ENCODE measurements at places on chromosomes 1 and 21. TPM values are rescaled to one million over a fixed set of nuclear protein-coding genes. Genes with fewer than 3 reads are reported as not detected.

DNALI1 gene
- 33.5 TPM for polyA plus RNA-seq

PROK1 gene
- 0.54 TPM for polyA plus RNA-seq

TMEM52 gene
- not detected for polyA plus RNA-seq

NPL gene
- polyA plus RNA-seq: 1.6 TPM

GPR37L1 gene
- polyA plus RNA-seq: not detected

BARHL2 gene
- polyA plus RNA-seq: not detected

CR1L gene
- not detected for polyA plus RNA-seq

ITLN1 gene
- not detected for polyA plus RNA-seq

TAS1R1 gene
- not detected for polyA plus RNA-seq

MTMR11 gene
- polyA plus RNA-seq: 0.58 TPM

TUFT1 gene
- 25.8 TPM for polyA plus RNA-seq

DRAXIN gene
- 35.5 TPM for polyA plus RNA-seq

DIRAS3 gene
- 8.0 TPM for polyA plus RNA-seq

NBPF10 gene
- 0.34 TPM for polyA plus RNA-seq

TTC22 gene
- not detected for polyA plus RNA-seq

VCAM1 gene
- 3.2 TPM for polyA plus RNA-seq

S100A6 gene
- polyA plus RNA-seq: not detected

CD1D gene
- 0.28 TPM for polyA plus RNA-seq

HSD3B1 gene
- polyA plus RNA-seq: not detected

GCSAML gene
- polyA plus RNA-seq: not detected

TFF3 gene
- not detected for polyA plus RNA-seq

XKR8 gene
- polyA plus RNA-seq: not detected

CELA2A gene
- not detected for polyA plus RNA-seq

KLHL21 gene
- polyA plus RNA-seq: 8.4 TPM

TDRD10 gene
- polyA plus RNA-seq: not detected

DONSON gene
- polyA plus RNA-seq: 46.2 TPM

KLHDC9 gene
- 78.1 TPM for polyA plus RNA-seq

AADACL4 gene
- not detected for polyA plus RNA-seq

ST6GALNAC5 gene
- polyA plus RNA-seq: 57.3 TPM

CSMD2 gene
- 9.6 TPM for polyA plus RNA-seq

MAGI3 gene
- polyA plus RNA-seq: 10.8 TPM

DNMT3L gene
- polyA plus RNA-seq: not detected

MUTYH gene
- polyA plus RNA-seq: 59.8 TPM

ISG20L2 gene
- 8.5 TPM for polyA plus RNA-seq

GUCA2B gene
- not detected for polyA plus RNA-seq

MMEL1 gene
- polyA plus RNA-seq: not detected

INSRR gene
- polyA plus RNA-seq: 3.0 TPM

GJA5 gene
- not detected for polyA plus RNA-seq

OLIG2 gene
- 0.84 TPM for polyA plus RNA-seq

ADGRL2 gene
- 162 TPM for polyA plus RNA-seq

TRIM67 gene
- polyA plus RNA-seq: 8.0 TPM

DVL1 gene
- 100 TPM for polyA plus RNA-seq

BRDT gene
- not detected for polyA plus RNA-seq

SETDB1 gene
- polyA plus RNA-seq: 51.1 TPM

KRTAP11-1 gene
- not detected for polyA plus RNA-seq

PADI2 gene
- 1.6 TPM for polyA plus RNA-seq

BEND5 gene
- 64.9 TPM for polyA plus RNA-seq

DPYD gene
- 6.7 TPM for polyA plus RNA-seq

TRIM63 gene
- not detected for polyA plus RNA-seq

CSF3R gene
- not detected for polyA plus RNA-seq

TLR5 gene
- not detected for polyA plus RNA-seq

UQCRHL gene
- 3.9 TPM for polyA plus RNA-seq

PGLYRP4 gene
- polyA plus RNA-seq: not detected

OR2T2 gene
- not detected for polyA plus RNA-seq

LCE2C gene
- polyA plus RNA-seq: not detected

TFF2 gene
- polyA plus RNA-seq: not detected

ITLN2 gene
- not detected for polyA plus RNA-seq

MYOM3 gene
- polyA plus RNA-seq: not detected

GOLT1A gene
- polyA plus RNA-seq: 1.1 TPM

HIVEP3 gene
- 2.6 TPM for polyA plus RNA-seq

All from neural cell (in vitro differentiated cells).